ENCODE measurements at places on chromosomes 12 and 14.

GRCh38 chr12:97474161-97474560, 11.6 kb downstream of the RMST start:
- DNase-seq = no peak

- no peak for DNase-seq
These were observed 1324.7 kb downstream of the AACS start for GRCh38 chr12:126389961-126390360.

GRCh38 chr12:131537267-131537958, 173.5 kb upstream of the SFSWAP start:
- no peak for DNase-seq

- no peak for DNase-seq
These were observed 203.1 kb downstream of the EGLN3 start for GRCh38 chr14:33747749-33748148.

DNA sequence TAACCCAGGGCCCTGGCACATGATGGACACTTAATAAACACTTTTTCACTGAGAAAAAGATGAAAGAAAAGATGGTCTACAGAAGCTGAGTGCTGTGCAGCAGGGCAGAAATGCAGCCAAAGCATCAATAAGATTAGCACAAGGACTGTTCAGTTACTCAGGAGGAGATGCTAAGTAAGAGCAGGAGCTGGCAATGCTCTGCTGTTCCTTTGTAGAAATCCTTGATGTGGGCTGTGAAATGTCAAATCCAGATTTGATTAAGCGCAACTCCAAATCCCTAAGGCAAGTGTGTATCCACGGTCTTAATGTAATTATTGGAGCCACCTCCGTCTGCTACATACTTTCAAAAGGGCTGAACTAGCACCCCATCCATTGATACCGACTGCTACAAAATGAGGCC, 151.8 kb upstream of the BTG1 start:
- DNase-seq = no peak

GRCh38 chr14:101591121-101591520, 29.8 kb downstream of the DIO3 start:
- DNase-seq = no peak

DNA sequence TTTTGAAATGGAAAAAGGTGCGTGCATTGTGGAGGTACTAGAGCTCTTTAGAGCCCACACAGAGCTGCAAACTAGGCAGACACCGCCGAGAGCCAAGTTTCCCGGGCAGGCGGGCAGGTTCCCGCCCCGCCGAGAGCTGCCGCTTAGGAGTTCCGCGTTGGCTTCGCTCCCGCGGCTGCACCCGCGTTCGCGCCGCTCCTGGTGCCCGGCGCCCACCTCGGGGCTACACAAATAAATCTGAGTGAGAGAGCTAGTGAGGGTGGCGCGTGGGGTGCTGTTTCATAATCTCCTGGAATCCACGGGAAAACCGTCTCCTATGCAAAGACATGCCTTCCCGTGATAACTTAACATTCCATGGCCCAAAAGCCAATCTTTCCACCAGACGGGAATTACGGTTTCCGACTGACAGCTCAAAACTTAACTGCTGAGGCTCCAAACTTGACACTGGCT, 645 bp downstream of the KITLG start:
- no peak for DNase-seq

DNA sequence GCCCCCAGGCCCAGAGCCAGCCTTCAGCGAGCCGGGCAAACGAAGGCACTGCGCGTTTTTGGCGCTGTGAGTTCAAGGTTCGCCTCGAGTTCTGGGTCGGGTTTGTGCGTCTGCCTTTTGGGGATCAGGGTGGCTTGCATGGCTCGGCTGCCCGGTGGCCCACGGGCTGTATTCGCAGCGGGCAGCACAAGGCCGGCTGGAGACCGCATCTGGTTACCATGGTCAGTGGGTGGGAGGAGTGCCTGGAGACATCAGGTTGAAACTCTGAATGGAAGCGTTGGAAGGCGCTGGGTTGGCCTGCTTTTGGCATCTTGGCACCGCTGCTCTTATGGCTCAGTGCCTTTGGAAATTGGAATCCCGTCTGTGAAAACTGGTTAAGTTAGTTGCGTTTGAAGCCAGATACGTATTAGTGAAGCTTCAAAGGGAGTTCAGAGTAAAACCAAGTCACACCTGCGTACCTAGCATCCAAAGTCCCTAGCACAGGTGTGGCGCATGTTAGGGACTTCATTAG, 50.9 kb downstream of the SNAPC1 start:
- DNase-seq = no peak

DNA sequence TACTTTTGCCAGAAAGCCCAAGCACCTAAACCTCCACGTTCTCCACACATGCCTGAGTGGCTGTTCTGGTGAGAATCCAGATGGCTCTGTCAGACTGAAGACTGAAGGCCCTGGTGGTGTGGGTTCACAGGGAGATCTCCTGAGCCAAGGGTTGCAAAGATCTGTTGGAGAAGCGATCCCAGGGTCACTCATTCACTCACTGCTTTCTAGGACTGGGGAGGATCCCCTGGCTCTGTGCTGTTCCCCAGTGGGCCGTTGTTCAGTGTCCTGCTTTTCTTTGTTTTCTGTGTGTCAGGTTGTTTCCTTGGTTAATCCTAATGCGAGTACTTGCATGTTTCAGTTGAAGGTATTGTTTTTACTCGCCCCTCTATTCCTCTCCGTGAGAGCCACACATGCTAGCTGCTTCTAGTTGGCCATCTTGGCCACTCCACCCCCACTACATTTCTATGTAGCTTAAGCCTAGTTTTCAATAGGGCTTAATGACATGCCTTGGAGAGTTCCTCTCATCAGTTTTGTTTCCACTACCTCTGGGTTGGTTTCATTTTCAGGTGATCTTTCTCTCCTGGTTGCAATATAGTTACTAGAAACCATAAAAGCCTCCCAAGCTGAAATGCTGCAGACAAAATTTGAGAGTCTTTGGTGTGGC, 144.5 kb upstream of the SLC38A2 start:
- no peak for DNase-seq

GRCh38 chr12:112598626-112599025, 179.9 kb downstream of the PTPN11 start:
- DNase-seq = no peak

Data from activated CD8-positive, alpha-beta memory T cell treated with anti-CD3 and anti-CD28 coated beads for 48 hours (primary cell).